ENCODE measurements at places on chromosomes 3 and 15. TPM values are rescaled to one million over a fixed set of nuclear protein-coding genes. Genes with fewer than 3 reads are reported as not detected.

DNA sequence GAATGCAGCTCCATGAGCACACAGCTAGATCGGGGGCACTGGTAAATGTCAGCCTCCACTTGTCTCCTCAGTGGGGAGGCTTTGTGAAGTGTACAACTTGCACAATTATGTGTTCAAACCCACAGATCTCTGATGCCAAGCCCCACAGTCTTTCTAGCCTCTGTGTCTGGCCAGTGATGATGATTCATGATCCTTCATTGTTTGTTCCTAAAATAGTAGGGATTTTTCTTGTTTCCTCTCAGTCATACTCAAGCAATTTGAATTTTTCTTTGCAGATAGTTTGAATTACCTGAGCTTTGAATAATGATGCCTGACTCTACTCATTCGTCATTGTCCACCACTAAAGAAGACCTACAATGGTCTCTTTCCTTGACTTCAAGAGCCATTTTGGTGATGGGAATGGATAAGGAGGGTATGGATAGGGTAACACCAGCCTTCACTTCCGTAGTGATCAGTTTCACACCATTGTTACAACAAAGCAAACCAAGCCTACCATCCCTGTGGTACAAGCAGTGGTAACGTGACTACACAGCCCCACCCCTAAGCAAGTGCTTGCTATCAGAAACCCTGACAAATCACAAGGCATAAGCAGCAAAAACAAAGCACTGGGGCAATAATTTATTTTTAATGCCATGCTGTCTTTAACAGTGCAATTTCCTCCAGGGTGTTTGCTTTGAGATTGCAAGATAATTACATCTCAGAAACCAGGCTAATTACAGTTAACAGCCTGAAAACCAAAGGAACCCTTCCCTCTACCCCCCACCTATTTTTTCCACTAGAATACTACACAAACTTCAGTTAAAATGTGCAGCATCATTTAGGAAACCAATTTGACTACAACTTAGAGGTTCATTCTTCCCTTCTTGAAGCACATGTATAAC, 114.1 kb upstream of the PPP2R3A start:
- DNase-seq: no peak

DNA sequence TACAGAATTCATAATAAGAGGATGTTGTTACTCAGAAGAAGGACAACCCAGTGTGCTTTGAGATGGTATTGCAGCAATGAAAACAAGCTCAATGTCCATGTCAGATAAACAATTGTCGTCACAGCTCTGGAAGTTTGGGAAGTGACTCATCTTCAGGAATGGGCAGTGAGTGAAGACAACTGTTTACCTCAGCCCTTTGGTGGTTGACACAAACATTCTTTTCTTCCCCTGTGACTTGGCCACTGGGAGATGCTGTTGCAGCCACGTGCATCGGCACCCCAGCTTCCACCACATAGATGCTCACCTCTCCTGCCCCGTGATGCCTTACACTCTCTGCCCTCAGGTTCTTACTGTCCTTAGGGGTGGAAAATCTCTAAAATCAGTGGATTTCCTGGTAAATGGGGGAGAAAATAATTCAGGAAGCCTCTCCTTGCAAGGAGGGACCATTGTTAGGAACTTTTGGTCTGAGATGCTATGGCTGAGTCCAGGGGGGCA, 114.1 kb upstream of the GALNT15 start:
- DNase-seq: peak; percentile 83

The LARP6 gene
- 36.5 TPM for total RNA-seq

DNA sequence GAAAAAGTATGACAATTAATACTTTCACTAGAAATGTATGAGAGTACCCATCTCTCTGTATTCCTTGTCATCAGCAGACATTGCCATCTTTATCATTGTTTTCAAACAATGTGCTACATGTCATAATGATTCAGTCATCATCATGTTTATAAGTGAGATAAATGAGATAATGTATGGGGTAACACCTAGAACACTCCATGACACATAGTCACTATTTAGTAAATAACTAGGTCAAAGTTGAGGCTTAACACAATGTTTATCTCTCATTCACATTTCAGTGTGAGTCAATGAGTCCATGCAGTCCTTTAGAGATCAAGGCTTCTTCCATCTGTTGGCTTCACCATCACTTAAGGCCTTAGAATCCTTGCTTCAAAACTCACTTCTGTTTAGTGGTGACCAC, 70.0 kb downstream of the NLGN1 start:
- DNase-seq: no peak

DNA sequence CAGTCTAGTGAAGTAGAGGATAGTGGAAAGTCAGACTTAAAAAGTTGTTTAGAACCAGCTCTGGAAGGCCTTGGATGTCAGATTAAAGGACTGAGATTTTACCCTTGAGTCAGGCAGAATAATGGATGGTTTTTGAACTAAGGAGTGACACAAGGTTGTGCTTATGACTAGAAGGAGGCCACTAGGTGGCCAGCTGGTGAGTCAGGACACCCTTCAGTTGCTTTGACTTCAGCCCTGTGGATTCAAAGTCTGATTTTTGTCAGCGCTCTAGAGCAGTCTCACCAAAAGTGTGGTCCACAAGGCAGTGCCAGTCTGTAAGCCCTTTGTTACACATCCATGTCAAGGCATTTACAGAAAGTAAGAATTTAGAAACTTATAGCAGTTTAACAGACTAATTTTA, 3.8 kb upstream of the GABPB1 start:
- peak; percentile 37 for DNase-seq

GRCh38 chr3:114697401-114697800, 403.6 kb downstream of the TIGIT start:
- no peak for DNase-seq

The AHSG gene
- 1.4 TPM for total RNA-seq

The UBAP1L gene
- total RNA-seq: 0.48 TPM

GRCh38 chr15:76274821-76275220, 36.4 kb downstream of the ETFA start:
- no peak for DNase-seq

The MUSTN1 gene
- total RNA-seq: 2.7 TPM

DNA sequence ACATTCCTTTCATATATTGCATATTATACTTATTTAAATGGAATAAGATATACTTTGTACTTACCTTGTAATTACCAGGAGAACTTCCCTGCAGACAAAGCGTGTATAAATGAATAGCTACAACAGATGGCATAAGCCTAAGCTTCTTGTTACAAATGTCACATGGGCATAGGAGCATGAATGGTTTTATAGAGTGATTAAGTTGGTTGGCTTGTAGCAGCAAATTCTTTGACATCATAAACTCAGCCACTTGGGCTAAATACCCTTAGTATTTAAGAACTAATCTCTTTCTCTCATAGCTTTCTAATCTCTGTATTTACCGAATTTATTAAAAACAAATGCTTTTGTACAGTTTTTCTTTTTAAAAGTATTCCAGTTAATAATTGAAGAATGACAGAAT, at the start of gene UBAP1L:
Gene UBAP1L (minus strand): TSS at position 115 of the 400 bp plus-strand sequence. CDS start 8,985 bp downstream, outside the sequence.
- no peak for DNase-seq

The SPRED1 gene
- total RNA-seq: 26.9 TPM

- DNase-seq: peak; percentile 22
Measured at GRCh38 chr3:193134856-193135255, 106.2 kb upstream of the PLAAT1 start.

GRCh38 chr15:88992216-88992615, 79.0 kb upstream of the MFGE8 start:
- DNase-seq: no peak

The GHSR gene
- total RNA-seq: 0.28 TPM

The SLCO3A1 gene
- 1.8 TPM for total RNA-seq

The EPHA3 gene
- total RNA-seq: 0.95 TPM

GRCh38 chr15:39670687-39671086, 89.8 kb downstream of the THBS1 start:
- DNase-seq: no peak

The RARB gene
- total RNA-seq: 9.0 TPM
